ENCODE measurements at places on chromosomes 5 and 9.
A peak's percentile ranks its signal among the peaks of the same experiment; 100 is the strongest.

DNA sequence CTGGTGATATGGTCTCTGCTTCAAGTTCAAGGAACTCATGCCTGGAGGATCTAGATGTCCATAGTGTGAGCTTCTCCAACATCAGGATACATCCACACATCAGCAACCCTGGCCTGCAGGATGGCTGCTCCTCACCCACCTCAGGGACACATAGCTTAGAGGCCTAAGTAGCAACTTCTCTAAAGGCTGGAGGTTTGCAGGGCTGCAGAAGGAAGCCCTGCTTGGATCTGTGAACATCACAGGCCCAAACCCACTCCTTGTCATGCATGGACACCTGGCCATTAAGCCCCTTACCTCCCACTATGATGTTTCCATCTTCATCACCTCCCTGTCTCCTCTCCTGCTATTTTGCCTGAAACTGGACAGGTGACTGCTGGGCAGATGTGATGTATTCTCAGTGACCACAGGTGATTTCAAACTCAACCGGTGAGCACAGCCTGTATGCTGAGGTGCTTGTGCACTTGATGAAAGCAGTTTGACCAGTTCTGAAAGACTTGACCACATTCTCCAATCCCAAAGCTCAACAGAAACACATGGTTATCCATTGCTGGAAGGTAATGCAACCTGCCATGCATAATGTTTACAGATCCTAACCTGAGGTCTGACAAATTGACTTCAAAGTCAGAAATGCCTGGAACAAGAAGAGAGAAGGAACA is 205.2 kb downstream of the FSTL4 start:
- H3K27me3 ChIP-seq = peaks cover 5% of the 10 kb centered on the region
- no peak overlapping the region for H3K4me3 ChIP-seq
- no peak for DNase-seq
- no peak overlapping the region for H3K27ac ChIP-seq
- no peaks in the 10 kb centered on the region for H3K36me3 ChIP-seq
- H3K4me1 ChIP-seq = no peaks in the 10 kb centered on the region

- H3K27ac ChIP-seq = no peak overlapping the region
- no peak overlapping the region for H3K4me3 ChIP-seq
- no peaks in the 10 kb centered on the region for H3K36me3 ChIP-seq
- peaks cover 2% of the 10 kb centered on the region for H3K27me3 ChIP-seq
- no peak for DNase-seq
Observed at GRCh38 chr9:134283692-134284265, 42.5 kb upstream of the RXRA start.

GRCh38 chr5:9624196-9624947 is 5.8 kb downstream of the TAS2R1 start:
- H3K4me1 ChIP-seq = no peaks in the 10 kb centered on the region
- DNase-seq = no peak
- no peaks in the 10 kb centered on the region for H3K27me3 ChIP-seq
- H3K27ac ChIP-seq = no peak overlapping the region

- DNase-seq = no peak
- H3K4me1 ChIP-seq = no peaks in the 10 kb centered on the region
- no peaks in the 10 kb centered on the region for H3K36me3 ChIP-seq
- H3K4me3 ChIP-seq = no peak overlapping the region
- no peak overlapping the region for H3K27ac ChIP-seq
- no peaks in the 10 kb centered on the region for H3K27me3 ChIP-seq
Observed at GRCh38 chr5:94396687-94397086, 221.7 kb downstream of the KIAA0825 start.

DNA sequence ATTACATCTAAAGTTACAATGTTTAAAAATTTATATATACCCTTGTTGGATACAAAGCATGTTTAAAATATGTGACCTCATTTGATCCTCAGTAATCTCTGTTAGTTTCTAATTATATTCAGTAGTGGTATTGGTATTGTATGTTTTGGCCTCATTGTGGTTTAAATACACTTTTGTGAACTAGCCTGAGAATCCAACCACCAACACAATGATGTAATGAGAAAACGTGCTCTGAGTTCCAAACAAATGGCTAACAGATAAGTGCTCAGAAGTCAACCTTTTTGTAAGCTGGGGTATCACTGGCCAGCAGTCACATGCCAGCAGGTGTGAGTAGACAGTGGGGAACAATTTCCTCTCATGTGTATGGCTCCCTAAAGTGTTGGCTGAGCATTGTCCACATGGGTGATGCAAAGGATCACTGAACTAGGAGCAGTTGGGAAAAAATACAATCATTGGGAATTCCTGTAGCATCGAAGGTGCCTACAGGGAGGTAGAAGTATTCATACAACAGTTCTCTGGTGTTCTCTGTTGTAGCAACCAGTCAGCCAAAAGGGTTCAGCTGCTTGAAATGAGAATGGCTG is 56.1 kb downstream of the DOCK8 start:
- H3K4me1 ChIP-seq = peaks cover 57% of the 10 kb centered on the region
- DNase-seq = no peak
- H3K27me3 ChIP-seq = no peaks in the 10 kb centered on the region

DNA sequence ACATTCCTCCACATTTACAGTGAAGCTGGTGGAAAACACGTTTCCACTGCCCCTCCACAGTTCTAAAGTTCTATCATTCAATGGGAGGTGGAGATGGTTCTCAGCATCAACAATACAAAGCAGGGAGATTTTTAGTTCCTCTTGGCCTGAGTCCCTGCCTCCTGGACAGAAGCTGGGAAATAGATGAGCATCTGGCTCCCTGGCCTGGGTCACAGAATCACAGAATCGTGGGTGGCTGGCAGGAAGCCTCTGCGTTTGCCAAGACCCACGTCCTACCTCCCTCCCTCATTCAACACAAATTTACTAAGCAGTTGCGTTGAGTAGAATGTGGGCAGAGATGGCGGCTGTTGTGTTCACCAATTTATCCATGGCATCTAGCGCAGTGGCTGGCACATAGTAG is 5.2 kb upstream of the PPARGC1B start:
- H3K27ac ChIP-seq = no peak overlapping the region
- H3K4me1 ChIP-seq = peaks cover 7% of the 10 kb centered on the region
- no peak for DNase-seq
- peaks cover 5% of the 10 kb centered on the region for H3K27me3 ChIP-seq
- H3K4me3 ChIP-seq = no peak overlapping the region

- no peak overlapping the region for H3K4me3 ChIP-seq
- no peaks in the 10 kb centered on the region for H3K27me3 ChIP-seq
- H3K27ac ChIP-seq = no peak overlapping the region
- no peaks in the 10 kb centered on the region for H3K4me1 ChIP-seq
- no peak for DNase-seq
Observed at GRCh38 chr5:52283221-52283620, 504.5 kb upstream of the ITGA1 start.

DNA sequence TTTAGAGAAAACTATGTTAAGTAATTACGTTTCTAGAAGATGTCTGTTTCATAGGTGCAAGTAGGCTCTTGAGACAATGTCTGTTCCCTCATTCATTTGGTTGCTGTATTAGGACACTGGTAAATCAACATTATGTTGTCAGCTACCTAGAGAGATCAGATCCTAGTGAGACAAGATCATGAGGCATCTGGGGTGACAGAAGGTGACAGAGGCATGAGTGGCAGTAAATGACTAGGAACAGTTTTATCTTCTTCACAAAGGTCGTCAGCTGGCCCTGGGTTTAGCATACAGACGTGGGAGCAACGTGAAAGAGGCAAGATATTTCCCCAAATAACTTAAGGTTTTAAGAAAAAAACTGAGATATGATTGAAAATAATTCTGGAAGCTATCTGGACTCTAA is 1926.3 kb upstream of the WWC1 start:
- no peak overlapping the region for H3K4me3 ChIP-seq
- no peak overlapping the region for H3K27ac ChIP-seq
- H3K27me3 ChIP-seq = no peaks in the 10 kb centered on the region
- no peaks in the 10 kb centered on the region for H3K4me1 ChIP-seq

GRCh38 chr9:33350310-33350709 is 52.1 kb downstream of the AQP7 start:
- no peaks in the 10 kb centered on the region for H3K27me3 ChIP-seq
- H3K36me3 ChIP-seq = peaks cover 61% of the 10 kb centered on the region
- DNase-seq = no peak

GRCh38 chr9:130117816-130118632 is 54.2 kb upstream of the NCS1 start:
- no peak overlapping the region for H3K4me3 ChIP-seq
- peaks cover 10% of the 10 kb centered on the region for H3K36me3 ChIP-seq
- no peaks in the 10 kb centered on the region for H3K27me3 ChIP-seq
- DNase-seq = no peak

DNA sequence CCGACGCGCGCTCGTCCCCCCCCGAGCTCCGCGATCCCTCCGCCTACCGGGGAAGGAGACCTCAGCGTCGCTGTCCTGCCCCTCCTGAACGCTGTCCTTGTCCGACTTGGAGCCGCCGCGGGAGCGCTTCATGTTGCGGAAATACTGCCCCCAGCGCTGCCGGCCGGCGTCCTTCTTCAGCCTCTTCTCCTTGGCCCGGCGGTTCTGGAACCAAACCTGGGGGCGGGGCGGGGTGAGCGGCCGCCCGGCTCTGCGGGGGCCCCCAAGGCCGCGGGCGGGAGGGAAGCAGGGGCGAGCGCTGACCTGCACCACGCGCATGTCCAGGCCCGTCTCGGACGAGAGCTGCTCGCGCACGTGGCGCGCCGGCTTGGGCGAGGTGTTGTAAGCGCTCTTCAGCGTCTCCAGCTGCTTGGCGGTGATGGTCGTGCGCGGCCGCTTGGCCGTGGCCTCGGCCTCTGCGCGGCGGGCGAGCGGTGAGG is 6.3 kb downstream of the LHX3 start:
- peaks cover 1% of the 10 kb centered on the region for H3K4me1 ChIP-seq
- no peak for DNase-seq

DNA sequence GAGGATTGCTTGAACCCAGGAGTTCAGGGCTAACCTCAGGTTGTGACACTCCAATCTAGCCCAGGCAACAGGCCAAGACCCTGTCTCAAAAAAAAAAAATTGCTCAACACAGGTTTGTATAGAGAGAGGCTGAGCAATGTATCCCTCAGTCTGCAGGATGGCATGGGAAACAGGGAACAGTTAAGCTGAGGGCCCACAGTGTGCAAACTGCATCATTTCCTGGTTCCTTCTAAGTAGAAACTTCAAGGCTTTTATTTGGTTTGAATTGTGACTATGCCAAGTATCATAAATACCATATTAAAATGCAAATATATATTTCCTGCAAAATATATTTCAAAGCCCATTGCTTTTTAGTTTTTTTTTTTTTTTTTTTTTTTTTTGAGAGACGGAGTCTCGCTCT is 13.7 kb upstream of the ROPN1L start:
- no peak for DNase-seq
- no peaks in the 10 kb centered on the region for H3K27me3 ChIP-seq
- H3K4me3 ChIP-seq = no peak overlapping the region
- peaks cover 10% of the 10 kb centered on the region for H3K4me1 ChIP-seq
- H3K27ac ChIP-seq = no peak overlapping the region
- H3K36me3 ChIP-seq = peaks cover 42% of the 10 kb centered on the region

GRCh38 chr5:11146171-11146570 is 385.1 kb upstream of the DAP start:
- no peaks in the 10 kb centered on the region for H3K36me3 ChIP-seq
- no peaks in the 10 kb centered on the region for H3K27me3 ChIP-seq
- no peak overlapping the region for H3K27ac ChIP-seq
- H3K4me3 ChIP-seq = no peak overlapping the region
- DNase-seq = no peak
- H3K4me1 ChIP-seq = no peaks in the 10 kb centered on the region

- H3K36me3 ChIP-seq = peaks cover 29% of the 10 kb centered on the region
- peaks cover 50% of the 10 kb centered on the region for H3K4me1 ChIP-seq
- DNase-seq = no peak
- H3K27ac ChIP-seq = peak overlapping the region; percentile 77
- H3K27me3 ChIP-seq = no peaks in the 10 kb centered on the region
- H3K4me3 ChIP-seq = peak overlapping the region; percentile 46
Observed at GRCh38 chr9:99852617-99853016, 30.9 kb downstream of the NR4A3 start.

GRCh38 chr5:92992073-92992472 is 588.9 kb downstream of the NR2F1-AS1 start:
- H3K27me3 ChIP-seq = no peaks in the 10 kb centered on the region
- no peak for DNase-seq
- H3K4me1 ChIP-seq = no peaks in the 10 kb centered on the region
- H3K4me3 ChIP-seq = no peak overlapping the region

DNA sequence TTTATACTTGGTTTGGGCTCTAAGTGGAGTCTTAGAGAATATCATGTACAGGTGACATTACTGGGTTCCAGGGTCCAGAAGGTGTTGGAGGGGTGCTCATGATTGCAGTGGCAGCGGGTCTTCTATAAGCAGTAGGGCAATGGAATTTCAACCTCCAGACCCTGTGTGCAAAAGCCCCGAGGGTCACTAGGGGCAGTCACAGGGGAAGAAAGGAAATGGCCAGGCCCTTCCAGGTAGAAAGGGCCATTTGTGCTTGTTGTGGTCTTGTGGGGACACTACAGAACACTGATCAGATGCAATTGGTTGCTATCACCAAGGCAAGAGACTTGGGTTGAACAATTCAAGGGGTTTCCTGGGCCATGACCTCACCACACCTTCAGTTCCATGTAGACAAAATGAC is 283.4 kb downstream of the GADD45G start:
- no peak overlapping the region for H3K4me3 ChIP-seq
- peaks cover 4% of the 10 kb centered on the region for H3K27me3 ChIP-seq
- H3K4me1 ChIP-seq = no peaks in the 10 kb centered on the region
- no peaks in the 10 kb centered on the region for H3K36me3 ChIP-seq

DNA sequence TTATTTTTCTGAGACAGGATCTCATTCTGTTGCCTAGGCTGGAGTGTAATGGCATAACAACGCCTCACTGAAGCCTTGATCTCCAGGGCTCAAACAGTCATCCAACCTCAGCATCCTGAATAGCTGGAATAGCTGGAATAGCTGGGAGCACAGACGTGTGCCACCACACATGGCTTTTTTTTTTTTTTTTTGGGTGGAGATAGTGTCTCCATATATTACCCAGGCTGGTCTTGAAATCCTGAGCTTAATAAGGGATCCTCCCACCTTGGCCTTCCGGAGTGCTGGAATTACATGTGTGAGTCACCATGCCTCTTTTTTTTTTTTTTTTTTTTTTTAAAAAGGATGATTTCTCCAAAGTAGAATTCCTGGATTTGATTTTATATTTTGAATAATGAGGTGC is 60.7 kb downstream of the NSD1 start:
- no peaks in the 10 kb centered on the region for H3K27me3 ChIP-seq
- DNase-seq = no peak
- no peak overlapping the region for H3K27ac ChIP-seq

DNA sequence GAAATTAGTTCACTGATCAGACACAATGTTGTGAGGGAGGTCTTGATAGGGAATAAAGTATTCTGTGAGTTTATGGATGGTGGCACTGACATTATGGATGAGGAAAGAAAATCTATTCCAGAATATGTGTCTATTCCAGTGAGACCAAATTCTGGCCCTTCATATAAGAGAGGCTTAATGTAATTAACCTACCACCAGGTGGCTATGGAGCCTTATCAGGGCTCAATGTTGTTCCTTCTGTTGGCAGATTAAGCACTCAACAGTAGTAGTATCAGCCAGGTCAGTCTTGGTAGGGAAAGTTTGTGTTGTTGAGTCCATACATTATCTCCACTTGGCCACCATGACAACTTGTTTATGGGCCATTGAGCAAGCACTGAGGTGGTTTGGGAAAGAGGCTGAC is 41.7 kb upstream of the BARX1 start:
- H3K27me3 ChIP-seq = peaks cover 19% of the 10 kb centered on the region
- DNase-seq = no peak
- H3K4me3 ChIP-seq = no peak overlapping the region
- no peaks in the 10 kb centered on the region for H3K4me1 ChIP-seq

GRCh38 chr5:79227484-79228025 is 8.4 kb upstream of the JMY start:
- peaks cover 4% of the 10 kb centered on the region for H3K4me1 ChIP-seq
- no peak overlapping the region for H3K4me3 ChIP-seq
- H3K27me3 ChIP-seq = no peaks in the 10 kb centered on the region
- H3K36me3 ChIP-seq = no peaks in the 10 kb centered on the region
- DNase-seq = no peak

- H3K36me3 ChIP-seq = no peaks in the 10 kb centered on the region
- peaks cover 3% of the 10 kb centered on the region for H3K4me1 ChIP-seq
Observed at GRCh38 chr9:93198838-93199625, 15.1 kb downstream of the WNK2 start.

Data from T-helper 2 cell treated with Interferon-gamma antibody and Interleukin-4, amounts not matched to agents 5 μg/mL and 100 μg/mL, for 36 hours (primary cell).